Stimulated activated CD8-positive, alpha-beta memory T cell treated with anti-CD3 and anti-CD28 coated beads, Interleukin-4, amount 100 ng/mL, for 4 hours (primary cell): ENCODE measurements at places on chromosomes 1 and 21.
A peak's percentile ranks its signal among the peaks of the same experiment; 100 is the strongest.

DNA sequence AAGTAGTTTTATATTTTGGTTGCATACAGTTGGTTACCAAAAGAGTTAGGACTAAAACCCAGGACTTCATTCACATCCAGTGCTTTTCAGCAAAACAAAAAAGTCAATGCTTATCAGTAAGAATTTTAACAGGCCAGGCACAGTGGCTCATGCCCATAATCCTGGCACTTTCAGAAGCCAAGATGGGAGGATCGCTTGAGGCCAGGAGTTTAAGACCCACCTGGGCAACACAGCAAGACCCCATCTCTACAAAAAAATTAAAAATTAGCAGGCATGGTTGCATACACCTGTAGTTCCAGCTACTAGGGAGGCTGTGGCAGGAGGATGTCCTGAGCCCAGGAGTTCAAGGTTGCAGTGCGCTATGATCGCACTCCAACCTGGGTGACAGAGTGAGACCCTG, 47.3 kb downstream of the AKT3 start:
- no peak for DNase-seq

DNA sequence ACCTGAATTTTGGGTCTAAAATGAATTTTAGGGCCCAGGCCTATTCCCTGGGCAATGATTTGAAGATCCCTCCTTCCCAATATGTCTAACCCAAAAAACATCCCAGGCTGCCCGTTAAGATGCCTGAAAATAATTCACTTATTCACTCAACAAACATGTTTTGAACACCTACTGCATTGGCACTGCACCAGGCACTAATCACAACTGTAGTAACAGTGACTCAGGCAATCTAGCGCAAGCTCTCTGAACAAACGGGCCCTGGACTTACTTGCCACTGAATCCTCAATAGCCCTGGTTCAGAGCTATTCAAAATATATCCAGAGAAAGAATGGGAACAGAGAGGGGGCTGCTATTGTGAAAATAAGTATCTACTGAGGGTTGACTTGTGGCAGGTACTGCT, 4.2 kb downstream of the CD244 start:
- no peak for DNase-seq

DNA sequence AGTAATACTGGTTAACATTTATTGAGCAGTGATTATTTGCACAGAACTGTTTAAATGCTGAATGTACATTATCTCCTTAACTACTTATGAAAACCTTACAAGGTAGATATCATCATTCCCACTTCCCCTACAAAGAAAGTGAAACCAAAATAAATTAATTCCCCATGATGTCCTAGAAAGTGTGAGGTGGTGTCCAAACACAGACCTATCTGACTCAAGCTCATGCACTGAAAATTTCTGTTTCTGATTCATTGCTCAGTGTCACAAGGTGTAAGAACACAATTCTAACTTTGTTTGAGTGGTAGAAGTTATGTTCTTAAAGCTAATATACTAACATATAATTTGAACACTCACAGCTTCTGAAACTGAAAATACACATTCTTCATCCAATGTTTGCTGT, 178.7 kb downstream of the MRPL39 start:
- DNase-seq: no peak

DNA sequence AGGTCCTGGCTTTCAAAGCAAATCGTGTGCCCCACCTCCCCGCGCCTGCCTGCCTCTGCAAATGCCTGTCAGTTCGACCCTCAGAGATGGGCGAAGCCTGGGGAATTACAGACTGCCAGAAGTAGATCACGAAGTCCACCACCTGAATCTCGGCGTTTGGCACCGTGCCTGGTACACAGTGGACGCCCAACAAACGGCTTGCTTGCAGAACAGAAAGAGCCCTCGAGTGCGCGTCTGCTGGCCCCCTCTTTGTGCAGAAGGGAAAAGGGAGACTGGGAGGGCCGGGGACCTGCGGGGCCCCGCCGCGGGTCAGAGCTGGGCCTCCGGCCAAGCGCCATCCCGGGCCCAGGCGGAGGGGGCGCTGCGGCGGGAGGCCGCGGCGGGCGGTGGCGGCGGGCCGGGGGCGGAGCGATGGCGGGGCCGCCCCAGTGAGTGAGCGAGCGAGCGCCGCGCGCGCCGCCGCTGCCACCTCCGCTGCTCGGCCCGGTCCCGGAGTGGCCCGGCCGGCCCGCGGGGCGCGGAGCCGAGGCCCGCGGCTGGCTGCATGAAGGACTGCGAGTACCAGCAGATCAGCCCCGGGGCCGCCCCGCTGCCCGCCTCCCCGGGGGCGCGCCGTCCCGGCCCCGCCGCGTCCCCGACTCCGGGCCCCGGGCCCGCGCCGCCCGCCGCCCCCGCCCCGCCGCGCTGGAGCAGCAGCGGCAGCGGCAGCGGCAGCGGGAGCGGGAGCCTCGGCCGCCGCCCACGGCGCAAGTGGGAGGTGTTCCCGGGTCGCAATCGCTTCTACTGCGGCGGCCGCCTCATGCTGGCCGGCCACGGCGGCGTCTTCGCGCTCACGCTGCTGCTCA, at the start of gene ZDHHC18:
Gene ZDHHC18 (plus strand): TSS at position 428 of the 845 bp plus-strand sequence. CDS start 117 bp downstream, at position 545.
- no peak for DNase-seq

DNA sequence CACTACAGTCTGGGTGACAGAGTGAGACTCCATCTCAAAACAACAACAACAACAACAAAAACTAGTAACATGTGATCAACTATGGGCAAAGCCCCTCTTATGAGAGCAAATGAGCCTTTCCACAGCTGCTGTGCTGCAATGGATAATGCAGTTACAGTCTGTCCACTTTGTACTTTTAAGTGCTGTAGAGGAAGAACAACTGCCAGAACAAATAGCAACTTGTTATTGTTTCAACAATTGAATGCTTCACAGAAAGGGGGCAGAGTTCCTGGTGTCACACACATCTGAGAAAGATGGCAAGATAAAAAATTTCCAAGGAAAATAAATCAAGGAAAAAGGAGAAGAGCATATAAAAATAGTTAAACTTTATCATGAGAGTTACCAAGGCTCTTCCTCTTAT, 243.6 kb upstream of the DMRTA2 start:
- DNase-seq: no peak

GRCh38 chr1:37338658-37339057, 135.7 kb upstream of the ZC3H12A start:
- DNase-seq: no peak

- no peak for DNase-seq
Observed at GRCh38 chr1:40394491-40395172, 21.1 kb downstream of the SMAP2 start.

GRCh38 chr1:167066333-167067122, 23.6 kb downstream of the GPA33 start:
- peak; percentile 44 for DNase-seq

- no peak for DNase-seq
Observed at GRCh38 chr1:117137281-117137855, 15.8 kb upstream of the TRIM45 start.

GRCh38 chr1:244444854-244445253, 6.9 kb downstream of the ADSS2 start:
- DNase-seq: no peak

DNA sequence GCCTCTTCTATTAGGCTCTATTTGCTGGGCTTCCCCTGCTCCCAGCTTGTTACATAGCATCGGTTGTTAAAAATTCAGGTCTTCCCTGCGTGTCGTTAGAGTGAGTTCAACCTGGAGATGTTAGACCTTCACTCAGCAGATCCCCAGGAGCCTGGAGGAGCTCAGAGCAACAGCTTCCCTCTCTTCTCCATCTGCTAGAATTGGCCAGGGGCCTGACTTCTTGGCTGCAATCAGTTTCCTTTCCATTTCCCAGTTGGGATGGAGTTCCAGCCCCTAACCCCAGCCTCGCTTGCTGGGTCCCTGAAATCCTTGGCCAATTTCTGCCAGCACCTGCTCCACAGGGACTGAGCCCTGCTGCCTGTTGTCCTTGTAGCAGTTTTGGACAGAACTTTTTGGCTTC, 55.9 kb downstream of the MT1HL1 start:
- DNase-seq: no peak

DNA sequence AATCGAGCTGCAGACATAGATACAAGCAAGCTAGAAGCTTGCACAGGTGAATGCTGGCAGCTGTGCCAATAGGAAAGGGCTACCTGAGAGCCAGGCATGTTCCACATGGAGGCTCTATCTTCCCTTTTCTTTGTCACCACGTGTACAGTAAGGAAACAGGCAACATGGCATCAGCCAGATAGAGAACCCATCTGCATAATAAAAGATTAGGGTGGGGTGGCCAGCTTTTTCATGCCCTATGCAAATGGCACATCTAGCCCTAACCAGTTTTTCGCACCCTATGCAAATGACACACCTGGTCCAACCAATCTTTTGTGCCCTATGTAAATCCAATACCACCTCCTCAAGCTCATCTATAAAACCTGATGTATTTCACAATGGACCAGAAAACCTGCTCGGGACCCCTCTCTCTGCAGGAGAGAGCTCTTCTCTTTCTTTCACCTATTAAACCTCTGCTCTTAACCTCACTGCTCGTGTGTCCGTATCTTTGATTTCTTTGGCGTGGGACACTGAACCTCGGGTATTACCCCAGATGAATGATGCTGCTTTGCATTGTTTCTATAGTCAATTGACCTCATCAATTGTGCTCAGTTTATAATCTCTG, 93.9 kb downstream of the SLC30A10 start:
- DNase-seq: no peak
